ENCODE measurements at places on chromosomes 12 and 14.

GRCh38 chr12:113261847-113262470, 40.7 kb downstream of the TPCN1 start:
- no peak for DNase-seq

- DNase-seq: no peak
Observed at GRCh38 chr12:14525964-14526363, 41.7 kb downstream of the PLBD1 start.

DNA sequence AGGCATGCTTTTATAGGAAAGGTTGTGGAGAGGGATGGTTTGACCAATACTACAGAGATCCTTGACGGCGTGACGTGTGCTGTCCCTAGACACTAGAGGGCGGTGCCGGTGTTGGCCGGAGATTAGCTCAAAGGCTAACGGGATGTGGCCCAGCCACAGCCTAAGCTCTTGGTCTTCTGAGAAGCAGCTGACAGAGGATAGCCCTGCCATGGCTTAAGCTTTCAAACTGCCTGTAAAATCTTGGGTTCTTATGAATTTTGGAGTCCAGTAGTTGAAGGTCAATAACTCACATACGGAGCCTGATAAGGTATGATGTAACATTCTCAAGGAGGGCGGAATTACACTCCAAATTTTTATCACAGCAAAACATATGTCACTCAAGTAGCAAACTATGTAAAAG, 515.7 kb upstream of the ATXN7L3B start:
- DNase-seq: peak; percentile 84

- DNase-seq: no peak
Observed at GRCh38 chr12:49413796-49414195, 46.5 kb downstream of the SPATS2 start.

DNA sequence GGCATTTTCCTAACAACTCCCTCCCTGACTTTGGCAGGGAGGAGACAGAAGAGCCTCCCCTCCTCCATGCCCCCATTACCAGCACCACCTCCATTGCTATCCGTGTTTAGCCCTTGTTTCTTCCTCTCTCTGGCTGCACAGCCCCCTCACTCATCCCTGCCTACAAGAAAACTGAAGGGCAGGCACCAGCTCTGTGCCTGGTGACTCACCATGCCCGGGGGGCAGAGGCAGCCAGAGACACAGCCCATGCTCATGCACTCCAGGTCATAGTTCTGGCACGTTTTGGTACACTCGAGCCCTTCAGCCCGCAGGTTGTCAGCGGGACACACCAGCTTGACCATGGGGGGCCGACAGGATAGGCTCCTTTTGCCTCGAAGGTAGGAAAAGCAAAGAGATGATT, 80.4 kb downstream of the VWF start:
- no peak for DNase-seq

DNA sequence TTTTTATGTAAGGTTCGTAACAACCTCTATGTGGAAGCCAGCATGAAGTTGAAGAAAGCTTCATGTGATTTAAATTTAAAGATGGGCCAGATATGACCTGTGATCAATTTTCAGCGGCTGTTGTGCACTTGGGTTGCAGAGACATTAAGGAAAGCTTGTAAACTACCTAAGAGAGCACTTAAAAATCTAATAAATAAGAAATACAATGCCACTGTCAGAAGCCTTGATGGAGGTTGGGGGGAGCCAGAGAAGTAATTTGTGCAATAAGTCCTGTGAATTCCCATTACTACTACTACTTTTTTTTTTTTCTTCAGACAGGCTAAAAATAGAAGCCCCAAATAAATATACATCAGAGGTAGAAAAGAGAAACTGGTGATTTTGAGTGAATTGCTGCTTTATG, 30.3 kb upstream of the SLC24A4 start:
- DNase-seq: no peak

DNA sequence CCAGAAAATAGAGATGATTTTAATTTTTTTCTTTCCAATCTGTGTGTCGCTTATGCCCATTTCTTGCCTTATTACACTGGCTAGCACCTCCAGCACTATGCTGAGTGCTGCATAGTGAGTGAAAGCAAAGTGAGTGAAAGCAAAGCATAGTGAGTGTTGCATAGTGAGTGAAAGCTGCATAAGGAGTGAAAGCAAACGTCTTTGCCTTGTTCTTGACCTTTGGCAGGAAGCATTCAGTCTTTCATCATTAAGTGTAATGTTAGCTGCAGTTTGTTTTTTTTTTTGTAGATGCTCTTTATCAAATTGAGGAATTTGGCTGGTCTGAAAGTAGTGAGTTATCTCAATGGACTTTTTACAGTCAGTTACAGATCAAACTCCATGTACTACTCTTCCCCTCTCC, 6.9 kb upstream of the CORO1C start:
- no peak for DNase-seq

DNA sequence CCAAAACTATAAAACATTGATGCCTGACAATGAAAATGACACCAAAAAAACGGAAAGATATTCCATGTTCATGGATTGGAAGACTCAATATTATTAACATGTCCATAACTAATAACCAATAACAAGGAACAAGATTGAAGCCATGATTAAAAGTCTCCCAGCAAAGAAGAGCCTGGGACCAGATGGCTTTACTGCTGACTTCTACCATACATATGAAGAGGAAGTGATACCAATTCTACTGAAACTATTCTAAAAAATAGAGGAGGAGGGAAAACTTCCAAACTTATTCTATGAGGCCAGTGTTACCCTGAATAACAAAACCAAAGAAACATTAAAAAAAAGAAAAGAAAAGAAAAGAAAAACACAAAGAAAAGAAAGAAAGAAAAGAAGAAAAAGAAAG, 54.6 kb upstream of the ATF7IP start:
- no peak for DNase-seq

GRCh38 chr12:19574601-19575000, 135.3 kb downstream of the AEBP2 start:
- peak; percentile 61 for DNase-seq

GRCh38 chr14:74578479-74578878, 33.6 kb downstream of the LTBP2 start:
- no peak for DNase-seq

- DNase-seq: no peak
Observed at GRCh38 chr12:57135527-57136326, 7.4 kb downstream of the LRP1 start.

DNA sequence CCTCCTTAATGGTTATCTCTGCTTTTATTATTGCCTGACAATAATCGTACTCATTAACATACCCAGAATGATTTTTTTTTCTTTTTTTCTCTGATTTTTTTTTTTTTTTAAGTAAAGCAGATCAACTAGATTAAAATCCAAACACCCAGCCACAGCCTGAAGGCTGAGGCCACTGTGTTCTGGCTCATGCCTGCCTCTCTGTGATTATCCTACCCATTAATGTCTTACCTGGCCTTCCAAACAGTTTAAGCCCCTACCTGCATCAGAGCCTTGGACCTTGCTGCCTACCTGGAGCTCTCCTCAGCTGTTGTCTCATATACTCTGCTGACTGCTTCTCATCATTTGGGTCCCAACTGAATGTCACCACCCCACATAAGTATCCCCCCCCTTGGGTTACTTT, 6.8 kb upstream of the TMED10 start:
- DNase-seq: no peak

DNA sequence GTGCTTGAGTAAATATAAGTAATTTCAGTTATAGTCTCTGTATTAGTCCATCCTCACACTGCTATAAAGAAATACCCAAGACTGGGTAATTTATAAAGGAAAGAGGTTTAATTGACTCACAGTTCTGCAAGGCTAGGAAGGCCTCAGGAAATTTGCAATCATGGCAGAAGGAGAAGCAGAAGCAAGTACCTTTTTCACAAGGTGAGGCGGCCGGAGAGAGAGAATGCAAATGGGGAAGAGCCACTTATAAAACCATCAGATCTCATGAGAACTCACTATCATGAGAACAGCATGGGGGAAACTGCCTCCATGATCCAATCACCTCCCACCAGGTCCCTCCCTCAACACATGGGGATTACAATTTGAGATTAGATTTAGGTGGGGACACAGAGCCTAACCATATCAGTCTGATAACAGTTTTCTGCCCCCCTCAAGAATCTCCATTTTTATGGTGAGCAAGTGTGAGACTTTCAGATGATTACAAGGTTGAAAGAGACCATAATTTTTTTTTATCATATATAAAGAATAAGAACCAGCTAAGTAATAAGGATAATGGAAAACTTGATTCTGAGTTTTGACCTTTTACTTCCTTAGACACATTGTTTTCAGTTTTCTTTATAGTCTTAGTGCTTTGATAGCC, 35.6 kb downstream of the LEMD3 start:
- no peak for DNase-seq

DNA sequence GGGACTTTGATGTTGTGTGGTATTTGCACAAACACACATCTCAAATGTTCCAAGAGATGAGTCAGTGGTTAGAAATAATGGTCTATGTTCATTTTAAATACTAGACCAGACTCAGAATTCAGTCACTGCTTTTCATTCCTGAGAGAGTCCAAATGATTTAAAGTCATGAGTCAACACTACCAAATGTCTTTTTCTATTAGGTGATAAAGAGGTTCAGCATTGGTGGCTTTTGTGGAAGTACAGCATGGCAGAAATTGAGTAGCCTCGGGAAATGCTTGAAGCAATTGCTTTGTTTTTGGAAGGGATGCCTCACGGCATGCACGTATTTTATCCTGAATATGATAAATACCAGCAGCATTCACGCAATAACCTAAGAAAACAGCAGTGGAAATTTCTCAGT, 115.7 kb downstream of the DIO2 start:
- DNase-seq: no peak

DNA sequence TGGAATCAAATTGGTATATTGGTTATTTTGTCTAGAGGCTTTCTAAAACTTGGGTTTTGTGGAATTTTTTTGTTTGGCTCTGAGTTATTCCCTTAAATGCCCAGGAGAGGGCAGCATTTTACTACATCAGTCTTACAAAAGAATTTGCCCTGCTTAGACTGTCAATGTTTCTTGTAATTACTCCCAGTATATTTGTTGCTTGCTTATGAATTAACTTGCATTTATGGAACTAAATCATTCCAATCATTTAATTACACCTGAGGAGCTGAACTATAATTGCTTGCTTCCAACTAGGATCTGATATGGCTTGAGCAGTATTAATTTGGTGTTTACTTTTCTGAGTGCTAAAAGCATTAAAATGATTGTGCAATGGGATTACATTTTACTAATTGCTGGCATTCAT, 48.7 kb downstream of the MIPOL1 start:
- no peak for DNase-seq

DNA sequence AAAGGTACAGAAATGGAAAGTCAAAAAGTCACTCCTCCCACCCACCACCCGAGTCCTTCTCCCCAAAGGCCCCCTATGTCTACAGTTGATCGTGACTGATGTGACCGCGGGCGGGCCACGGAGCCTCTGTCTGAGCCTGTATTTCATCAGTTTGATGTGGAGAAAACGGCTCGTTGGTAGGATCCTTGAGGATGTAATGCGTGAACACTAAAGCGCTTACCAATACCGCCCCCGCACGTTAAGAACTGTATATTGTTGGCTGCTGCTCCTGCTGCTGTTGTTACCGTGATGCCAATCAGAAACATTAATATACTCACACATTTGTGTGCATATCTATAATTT, 24.6 kb upstream of the UBC start:
- DNase-seq: peak; percentile 83

DNA sequence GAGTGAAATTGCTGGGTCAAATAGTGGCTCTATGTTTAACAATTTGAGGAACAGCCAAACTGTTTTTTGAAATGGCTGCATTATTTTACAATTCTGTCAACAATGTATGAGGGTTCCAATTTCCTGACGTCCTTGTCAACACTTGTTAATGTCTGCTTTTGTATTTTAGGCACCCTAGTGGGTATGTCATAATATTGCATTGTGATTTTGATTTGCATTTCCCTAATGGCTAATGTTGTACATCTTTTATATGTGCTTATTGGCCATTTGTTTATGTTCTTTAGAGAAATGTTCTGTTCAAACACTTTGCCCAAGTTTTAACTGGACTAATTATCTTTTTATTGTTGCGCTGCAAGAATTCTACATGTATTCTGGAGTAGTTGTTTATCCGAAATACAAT, 93.2 kb downstream of the GPR65 start:
- no peak for DNase-seq

- DNase-seq: no peak
Observed at GRCh38 chr12:5565933-5566599, 134.2 kb downstream of the NTF3 start.

All from WERI-Rb-1 (cell line).